ENCODE measurements at places on chromosomes 11 and 22.

DNA sequence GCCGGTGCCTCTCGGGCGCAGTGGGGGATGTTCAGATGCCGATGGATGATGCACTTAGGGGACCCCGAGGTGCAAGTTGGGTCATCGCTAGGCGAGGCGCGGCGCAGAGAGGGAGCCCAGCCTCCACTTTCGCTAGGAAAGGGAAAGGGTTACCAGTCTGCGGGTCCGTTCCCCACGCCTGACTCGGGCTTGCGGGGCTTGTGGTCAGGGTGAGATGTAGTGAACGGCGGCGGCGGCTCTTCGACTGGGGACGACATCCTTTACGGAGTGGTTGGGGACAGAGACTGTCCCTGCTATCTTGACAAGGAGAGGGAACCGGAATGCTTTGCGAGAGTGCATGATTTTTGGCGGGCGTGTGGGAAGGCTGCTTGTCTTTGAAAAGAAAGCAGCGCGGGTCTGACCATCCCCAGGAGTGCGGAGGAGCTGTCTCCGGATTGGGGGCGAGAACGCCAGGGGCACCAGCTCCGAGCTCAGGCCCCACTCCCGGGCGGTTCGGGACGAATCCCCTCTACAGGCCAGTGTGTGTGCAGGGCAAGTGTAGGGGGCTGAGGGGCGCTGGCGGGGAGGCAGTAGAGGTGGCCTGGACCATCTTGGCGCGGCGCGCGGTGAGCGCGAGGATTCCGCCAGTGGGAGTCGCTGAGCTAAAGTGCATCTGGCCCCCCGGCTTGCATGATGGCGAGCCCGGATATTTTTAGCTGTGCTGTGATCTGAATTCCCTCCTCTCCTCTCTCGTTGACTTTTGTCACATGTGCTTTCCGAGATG, 1.1 kb downstream of the FAT3 start:
- peak; percentile 56 for DNase-seq

GRCh38 chr22:20198557-20199319, 47.9 kb upstream of the CCDC188 start:
- DNase-seq, result no peak

GRCh38 chr11:120335908-120336640, at the start of gene ARHGEF12:
ARHGEF12 (plus strand) TSS chr11:120336413; CDS start chr11:120337244, 831 bp downstream.
- DNase-seq, result peak; percentile 90

GRCh38 chr22:22823131-22823810, 64.3 kb upstream of the IGLL5 start:
- DNase-seq, result no peak

DNA sequence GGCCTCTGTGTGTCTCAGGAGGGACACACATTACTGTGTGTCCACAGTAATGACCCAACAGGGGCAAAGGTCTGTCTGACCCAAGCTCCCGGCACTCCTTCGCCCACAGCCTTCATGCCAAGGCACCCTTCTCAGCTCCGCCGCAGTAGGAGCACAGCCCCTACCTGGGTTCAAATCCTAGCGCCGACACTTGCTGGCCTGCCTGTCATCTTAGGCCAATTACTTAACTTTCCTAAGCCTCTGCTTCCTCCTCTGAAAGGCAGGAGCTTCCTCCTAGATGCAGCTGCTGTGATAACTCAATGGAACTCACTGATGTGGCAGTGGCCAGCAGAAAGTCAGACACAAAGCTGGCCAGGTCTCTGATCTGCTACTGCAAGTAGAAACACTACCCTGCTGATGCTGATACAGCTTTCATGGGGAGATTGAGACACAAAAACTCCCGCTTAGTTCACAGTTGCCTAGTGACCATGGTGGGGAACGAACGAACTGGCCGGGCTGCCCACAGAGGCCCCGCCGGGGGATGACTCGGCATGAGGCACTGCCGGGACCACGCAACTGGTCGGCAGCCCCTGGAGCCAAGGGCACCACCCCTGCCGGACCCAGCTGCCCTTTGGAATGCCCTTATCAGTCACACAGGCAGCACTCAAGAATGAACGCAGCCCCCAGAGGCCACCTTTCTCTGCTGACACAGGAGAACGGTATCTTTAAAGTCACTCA, 8.1 kb downstream of the EHD1 start:
- no peak for DNase-seq

DNA sequence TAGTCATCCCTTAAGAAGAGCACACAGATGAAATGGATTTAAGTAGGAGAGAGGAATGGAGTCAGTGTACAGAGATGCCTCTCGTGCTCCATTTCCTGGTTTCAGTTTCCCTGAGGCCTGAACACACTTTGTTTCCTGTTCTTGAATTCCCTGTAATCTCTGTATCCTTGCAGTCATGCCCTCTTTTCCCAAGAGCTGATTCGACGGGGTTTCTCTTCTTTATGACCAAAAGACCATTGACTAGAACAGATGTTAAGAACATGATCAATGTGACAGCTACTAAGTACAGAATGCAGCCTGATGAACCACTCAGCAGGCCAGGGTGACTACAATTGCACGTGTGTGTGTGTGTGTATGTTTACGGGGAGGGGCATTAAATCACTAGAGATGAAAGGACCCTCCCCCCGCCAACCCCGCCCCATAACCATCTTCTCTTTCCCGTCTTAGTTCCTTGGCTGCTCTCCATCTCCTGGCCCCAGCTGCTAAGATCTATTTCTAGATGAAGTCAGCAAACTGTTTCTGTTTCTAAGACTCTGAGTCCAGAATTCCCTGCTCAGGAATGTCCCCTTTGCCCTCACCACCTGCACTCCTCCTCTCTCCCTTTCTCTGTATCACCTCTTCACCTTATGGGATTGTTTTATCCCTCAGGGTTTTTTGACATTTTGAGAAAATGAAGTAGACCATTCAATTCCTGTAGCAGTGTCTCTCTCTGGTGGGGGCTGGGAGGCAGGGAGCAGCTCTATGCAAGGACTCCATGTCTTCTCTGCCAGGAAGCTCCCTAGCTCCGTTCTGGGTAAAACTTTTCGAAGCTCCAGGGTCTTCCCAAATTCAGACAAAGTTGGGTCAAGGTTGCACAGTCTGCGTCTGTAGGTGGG, 26.0 kb downstream of the SLC22A6 start:
- no peak for DNase-seq

- DNase-seq, result no peak
Measured at GRCh38 chr11:82790723-82791484, 57.2 kb upstream of the FAM181B start.

- no peak for DNase-seq
Measured at GRCh38 chr11:10885703-10886363, 28.0 kb upstream of the ZBED5 start.

Measured in posterior cingulate gyrus (tissue), 11 donors.